ENCODE measurements at places on chromosomes 6 and 20. TPM values are rescaled to one million over a fixed set of nuclear protein-coding genes. Genes with fewer than 3 reads are reported as not detected.
A peak's percentile ranks its signal among the peaks of the same experiment; 100 is the strongest.

The UST gene
- polyA plus RNA-seq, result 2.4 TPM

The ATP6V1G2 gene
- 1.4 TPM for polyA plus RNA-seq

The CENPQ gene
- 4.3 TPM for polyA plus RNA-seq

The SUN5 gene
- polyA plus RNA-seq, result not detected

The ANKRD66 gene
- not detected for polyA plus RNA-seq

The SIRPA gene
- not detected for polyA plus RNA-seq

The MYBL2 gene
- 0.20 TPM for polyA plus RNA-seq

The RAE1 gene
- 40.7 TPM for polyA plus RNA-seq

DNA sequence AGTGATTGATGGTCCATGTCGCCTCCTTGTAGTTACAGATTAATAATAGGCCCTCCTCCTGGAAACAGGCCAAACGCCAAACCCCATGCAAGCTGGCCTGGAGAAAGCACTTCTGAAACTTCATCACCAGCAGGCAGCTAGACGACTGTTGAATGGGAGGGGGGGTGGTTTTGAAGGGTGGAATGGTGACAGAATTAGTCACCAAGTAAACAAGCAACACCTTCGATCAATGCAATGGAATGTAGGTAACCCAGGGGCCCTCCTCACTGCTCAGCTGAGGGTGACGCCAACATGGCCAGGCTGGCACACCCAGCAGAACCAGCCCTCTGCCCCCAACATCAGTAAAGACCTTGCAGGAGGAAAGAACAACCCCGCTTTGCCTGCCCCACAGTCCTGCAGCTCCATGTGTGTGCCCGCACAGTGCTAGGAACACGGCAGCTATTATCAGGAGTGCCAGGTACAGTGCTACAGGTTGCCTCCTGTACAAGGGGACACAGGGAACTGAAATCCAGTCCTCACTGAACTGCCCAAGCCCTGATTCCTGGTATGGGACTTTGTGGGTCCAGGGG, 2.7 kb downstream of the BCAS1 start:
- no peak for DNase-seq

- DNase-seq, result no peak
Measured at GRCh38 chr6:116255246-116255800, 1.4 kb upstream of the TSPYL4 start.

DNA sequence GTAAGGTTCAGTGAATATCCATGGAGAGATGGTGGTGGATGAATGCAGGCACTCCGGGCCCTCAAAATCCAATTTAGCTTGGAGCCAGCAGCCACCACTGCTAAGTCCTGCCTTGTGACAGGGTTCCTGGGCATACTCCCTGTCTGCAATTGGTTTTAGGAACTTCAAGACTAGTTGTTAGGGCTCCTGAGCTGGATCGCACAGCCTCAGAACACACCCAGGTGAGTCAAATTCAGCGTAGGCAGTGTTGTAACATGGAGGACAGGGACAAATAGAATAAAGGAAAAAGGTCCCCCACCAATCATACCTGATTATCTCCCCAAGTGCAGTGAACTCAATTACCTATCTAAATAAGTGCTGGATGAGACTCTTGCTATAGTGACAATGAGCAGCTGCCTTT, 74.6 kb downstream of the PERP start:
- no peak for DNase-seq

DNA sequence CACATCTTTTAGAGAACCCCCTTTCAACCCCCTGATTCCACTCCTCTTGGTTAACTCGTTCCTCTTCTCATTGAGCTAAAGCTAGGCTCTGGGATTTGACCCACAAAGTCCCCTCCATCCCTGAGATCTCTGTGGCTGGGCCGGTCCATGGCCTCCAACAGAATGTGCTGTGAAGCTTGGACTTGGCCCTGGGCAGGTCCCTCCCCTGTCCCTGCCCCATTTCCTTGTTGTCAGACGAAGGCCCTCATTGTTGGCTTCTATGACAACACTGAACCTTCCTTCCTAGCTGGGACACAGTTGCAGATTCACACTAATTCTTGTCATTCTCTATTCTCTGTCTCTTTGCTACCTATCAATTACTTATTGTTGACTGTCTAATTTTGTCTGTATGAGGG, 156.1 kb downstream of the SYCP2 start:
- no peak for DNase-seq

DNA sequence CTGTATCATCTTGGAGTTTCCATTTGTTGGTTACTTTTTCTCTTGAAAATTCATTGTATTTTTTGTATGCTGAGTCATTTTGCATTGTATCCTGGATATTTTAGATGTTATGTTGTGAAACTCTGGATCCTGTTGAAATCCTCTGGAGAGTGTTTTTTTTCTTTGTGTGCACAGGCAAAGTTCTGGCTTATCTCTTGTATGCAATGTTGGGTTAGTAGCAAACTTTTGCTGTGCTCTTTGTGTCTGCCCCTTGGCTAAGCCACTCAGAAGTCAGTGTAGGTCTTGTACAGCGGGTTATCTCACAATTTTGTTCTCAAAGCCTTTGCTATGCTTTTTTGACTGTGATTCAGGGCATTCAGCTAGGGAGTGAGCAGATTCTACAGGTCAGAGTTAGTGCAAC, 29.1 kb upstream of the LMBRD1 start:
- no peak for DNase-seq

GRCh38 chr20:2922957-2923356, 49.7 kb downstream of the PTPRA start:
- DNase-seq, result no peak

DNA sequence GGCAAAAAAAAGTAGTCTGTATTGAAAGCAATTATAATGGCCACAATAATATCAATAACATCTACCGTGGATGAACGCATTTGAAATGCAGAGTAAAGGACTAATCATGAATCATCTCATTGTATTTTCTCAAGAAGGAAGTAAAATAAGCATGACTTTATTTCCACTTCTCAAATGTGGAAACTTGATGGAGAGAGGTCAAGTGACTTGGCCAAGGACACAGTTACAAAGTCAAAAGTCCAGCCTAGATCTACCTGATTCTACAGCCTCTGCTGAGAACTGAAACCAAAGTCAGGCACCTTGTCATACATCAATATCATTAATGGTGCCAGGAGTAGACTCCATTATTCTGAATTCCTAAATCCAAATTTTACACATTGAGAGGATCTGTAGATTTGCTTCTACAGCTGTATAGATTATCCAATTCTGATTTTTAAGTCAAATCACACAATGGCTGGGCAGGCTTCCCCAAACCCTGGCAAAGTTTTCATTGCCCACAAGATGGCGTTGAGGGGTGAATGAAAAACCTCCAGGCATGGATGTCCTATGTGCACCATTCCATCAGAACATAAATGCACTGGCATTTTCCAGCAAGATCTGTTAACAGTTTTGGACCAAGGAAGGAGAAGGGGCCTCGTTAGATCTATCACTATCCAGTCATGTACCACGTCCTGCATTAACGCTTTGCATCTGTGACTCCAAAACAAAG, 423.1 kb downstream of the MAFB start:
- DNase-seq, result no peak

GRCh38 chr6:129647044-129647443, 62.9 kb downstream of the ARHGAP18 start:
- DNase-seq, result no peak

GRCh38 chr6:154277629-154278017, 79.0 kb downstream of the IPCEF1 start:
- peak; percentile 4 for DNase-seq

DNA sequence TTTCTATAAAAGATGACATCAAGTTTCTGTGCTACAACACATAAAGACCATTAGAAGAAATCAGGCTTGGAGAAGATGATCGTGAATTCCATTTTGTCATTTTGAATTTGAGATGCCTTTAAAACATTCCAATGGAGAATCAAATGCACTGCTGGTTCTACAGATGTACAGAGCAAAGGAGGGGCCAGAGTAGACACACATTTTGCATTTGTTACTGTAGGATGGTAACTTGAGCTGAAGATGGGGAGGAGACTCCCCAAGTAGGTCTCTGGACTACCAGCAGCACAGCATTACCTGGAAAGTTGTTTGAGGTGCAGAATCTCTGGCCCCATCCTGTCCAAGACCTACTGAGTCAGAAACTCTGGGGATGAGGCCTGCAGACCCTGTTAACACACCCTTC, 121.6 kb upstream of the RALGAPA2 start:
- no peak for DNase-seq

DNA sequence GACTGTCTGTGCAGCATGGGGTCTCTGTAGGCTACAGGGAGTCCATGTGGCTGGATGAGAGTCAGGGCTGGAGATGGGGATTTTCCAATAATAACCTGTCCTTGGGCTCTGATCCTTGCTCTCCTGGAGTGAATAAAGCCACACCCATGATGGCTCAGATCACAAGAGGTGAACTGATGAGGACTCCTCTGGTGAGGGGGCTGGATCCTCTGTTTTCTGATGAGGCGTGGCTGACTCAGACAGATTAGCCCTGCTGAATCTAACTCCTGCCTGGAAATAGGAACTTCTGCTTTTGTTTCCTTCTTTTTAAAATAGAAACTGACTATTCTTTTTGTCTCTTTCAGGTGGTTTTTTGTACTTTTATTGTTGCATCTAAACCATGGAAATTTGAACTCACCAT, 27.0 kb downstream of the CST9L start:
- DNase-seq, result no peak

- DNase-seq, result no peak
Measured at GRCh38 chr20:46990596-46991104, 96.0 kb downstream of the EYA2 start.

- DNase-seq, result no peak
Measured at GRCh38 chr6:56911847-56912246, 43.1 kb upstream of the BEND6 start.

Data from CD8-positive, alpha-beta memory T cell (primary cell).